ENCODE measurements at places on chromosomes 11 and 22. TPM values are rescaled to one million over a fixed set of nuclear protein-coding genes. Genes with fewer than 3 reads are reported as not detected.

- no peak for DNase-seq
Observed at GRCh38 chr11:77055101-77055561, 11.6 kb upstream of the CAPN5 start.

MS4A12 gene
- total RNA-seq = not detected

DNA sequence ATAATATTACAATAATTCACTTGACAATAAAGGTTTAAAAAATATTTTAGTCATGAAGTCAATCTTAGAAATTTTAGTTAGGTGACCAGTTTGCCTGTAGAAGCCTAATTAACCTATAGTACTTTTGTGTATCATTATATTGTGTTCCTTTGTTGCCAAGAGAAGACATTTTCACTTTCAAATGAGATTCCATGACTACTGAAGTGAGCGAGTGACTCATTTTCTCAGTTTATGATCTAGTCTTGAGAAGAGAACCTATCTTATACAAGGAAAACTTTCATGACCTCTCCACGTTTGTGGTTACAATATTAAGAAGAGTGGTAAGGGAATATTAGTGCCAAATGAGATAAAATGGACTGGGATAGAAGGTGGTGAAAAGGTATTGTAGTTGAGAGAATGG lies 423.9 kb upstream of the CHORDC1 start:
- DNase-seq = no peak

USH1C gene
- not detected for total RNA-seq

SCGB1C1 gene
- not detected for total RNA-seq

BBOX1 gene
- total RNA-seq = not detected

DNA sequence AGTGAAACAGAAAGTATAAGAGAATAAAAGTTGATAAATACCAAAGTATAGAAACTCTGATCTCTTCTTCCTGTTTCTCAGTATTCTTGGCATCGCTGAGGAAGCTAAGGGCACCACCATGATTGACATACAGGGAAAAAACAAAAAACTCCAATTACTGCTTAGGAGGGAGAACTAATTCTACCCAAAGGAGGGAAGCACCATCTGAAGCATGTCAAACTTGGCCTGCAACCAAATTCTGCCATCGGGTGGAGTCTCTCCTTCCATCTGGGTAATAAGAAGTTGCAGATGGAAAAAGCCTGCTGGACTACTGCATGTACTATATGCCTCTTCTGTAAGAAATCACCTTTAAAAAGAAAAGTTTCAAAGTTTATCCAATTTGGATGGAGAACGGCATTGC lies 30.5 kb upstream of the PPP2R1B start:
- DNase-seq = no peak

TMEM45B gene
- total RNA-seq = 13.3 TPM

MUC6 gene
- 0.07 TPM for total RNA-seq

DNA sequence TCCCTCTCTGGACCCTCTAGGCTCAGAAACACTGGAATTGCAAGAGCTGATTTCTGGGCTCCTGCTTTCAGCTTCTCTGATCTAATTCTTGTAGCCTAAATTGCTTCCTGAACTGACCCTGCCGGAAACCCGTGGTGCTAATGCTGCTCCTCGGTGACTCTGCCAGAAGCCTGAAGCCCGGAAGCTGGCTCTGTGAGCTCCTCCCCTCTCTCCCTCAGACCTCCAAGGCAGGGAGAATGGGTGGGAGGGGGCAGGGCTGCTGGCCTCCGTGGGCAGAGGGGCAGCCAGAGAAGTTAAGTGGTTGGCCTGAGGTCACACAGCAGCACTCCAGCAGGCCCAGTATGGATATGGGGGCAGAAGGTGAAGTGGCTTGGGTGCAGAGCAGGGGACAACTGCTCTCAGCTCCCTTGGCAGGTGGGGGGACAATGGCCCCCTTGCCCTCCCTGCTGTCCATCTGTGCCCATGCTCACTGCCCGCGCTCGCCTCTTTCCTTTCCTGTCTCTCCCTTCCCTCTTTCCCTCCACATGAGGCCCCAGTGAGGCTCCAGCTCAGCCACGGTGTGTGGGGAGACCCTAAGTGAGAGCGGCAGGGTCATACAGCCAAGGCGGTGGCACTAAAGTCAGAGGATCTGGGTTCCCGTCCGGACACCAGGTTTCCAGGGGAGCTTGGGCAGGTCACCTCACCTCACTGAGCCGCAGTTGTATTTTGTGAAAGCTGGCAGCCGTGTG lies 16.2 kb downstream of the CAPN5 start:
- no peak for DNase-seq

- DNase-seq = peak; percentile 57
Observed at GRCh38 chr11:75475767-75476650, 43.0 kb upstream of the KLHL35 start.

DNA sequence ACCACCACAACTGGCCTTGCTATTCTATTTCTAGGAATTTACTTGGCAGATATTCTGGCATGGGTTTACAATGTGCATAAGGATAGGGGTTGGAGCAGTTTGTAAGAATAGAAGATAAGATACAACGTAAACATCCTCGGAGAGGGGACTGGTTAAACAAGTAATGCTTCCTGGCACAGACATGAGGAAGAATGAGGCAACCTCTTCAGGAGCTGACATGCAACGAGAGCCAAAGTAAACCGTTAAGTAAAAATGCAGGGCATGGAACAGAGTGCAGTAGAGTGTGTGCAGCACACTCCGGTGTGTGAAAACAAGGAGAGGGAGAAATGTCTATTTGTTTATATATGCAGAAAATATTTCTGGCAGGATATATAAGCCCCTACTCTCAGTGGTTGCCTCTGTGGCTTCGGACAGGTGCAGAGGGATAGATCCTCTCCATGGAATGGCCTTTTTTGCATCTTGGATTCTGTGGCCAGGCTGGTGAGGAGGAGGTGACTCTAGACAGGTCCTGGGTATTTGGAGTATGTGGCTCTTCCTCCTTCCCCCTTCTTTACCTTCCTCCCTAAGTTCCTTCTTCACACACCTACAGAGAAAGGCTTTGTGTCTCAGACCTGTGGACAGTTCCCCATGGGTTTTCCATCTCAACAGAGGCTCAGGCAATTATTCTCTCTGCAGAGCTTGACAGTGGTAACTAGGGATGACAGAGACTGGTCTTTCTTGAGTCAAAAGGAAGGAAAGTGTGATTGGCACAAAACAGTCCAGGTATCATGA lies 2.5 kb downstream of the RAB36 start:
- peak; percentile 22 for DNase-seq

DNA sequence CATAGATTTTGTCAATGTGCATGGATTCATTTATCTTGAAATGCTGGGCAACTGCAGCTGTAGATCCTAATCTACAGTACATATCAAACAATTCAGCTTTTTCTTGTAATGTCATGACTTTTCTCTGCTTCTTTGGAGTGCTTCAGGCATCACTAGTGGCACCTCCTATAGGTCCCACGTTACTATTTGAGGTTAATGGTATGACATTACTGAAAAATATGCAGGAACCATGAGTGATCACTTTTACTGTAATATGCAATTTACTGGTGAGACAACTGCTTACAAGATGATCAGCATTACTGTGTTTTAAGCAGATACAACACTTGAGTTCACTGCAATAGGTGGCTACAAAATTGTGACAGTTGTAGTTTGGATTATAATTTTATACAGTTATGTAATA lies 3.0 kb downstream of the CENATAC start:
- no peak for DNase-seq

DNA sequence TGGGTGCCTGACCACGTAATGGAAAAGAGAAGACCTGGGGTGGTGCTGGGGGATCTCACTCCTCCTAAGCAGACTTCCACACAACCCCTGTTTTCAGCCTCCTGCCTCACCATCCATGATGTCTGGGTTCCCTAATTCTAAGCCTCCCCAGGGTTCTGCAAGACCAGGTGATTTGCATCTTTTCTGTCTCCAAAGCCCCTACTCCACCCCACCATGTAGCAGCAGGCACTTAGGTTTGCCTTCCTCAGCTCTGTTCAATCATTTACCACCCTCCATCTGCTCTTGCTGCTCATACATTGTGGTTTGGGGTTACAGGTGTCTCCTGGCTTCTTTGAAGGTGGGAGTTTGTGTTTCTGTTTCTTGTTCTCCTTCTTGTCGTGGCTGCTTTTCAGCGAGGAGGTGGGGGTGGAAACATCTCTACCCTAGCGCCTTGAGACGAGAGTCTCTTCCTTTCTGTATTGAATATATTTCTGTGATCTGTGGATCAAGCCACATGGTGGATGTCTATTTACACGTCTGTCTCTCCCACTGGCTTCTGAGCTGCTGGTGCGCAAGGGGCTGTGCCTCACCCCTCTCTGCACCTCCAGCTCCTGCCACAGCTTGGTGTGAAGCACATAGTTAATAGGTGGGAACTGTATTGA lies 6.6 kb upstream of the SSTR3 start:
- DNase-seq = no peak

ST14 gene
- total RNA-seq = 141 TPM

POTEH gene
- total RNA-seq = not detected

OR52I1 gene
- total RNA-seq = 0.15 TPM

DNA sequence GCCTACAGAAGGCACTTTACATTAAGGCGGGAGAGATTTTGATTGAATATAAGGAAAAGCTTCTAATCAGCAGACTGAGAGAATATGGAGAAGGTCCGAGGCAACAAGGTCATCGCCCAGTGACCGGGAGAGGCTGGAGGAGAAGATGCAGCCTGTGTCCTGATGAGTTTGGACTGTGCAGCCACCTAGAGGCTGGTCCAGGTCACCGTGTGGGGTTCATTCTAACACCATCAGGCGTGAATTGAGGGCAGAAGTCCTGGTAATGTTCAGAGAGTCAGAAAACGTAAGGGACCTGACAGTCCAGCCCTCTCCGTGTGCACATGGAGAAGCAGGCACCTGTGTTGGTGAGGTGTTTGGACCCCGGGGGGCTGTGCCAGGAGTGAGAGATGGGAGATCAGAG lies 102.7 kb downstream of the FEZ1 start:
- no peak for DNase-seq

DNA sequence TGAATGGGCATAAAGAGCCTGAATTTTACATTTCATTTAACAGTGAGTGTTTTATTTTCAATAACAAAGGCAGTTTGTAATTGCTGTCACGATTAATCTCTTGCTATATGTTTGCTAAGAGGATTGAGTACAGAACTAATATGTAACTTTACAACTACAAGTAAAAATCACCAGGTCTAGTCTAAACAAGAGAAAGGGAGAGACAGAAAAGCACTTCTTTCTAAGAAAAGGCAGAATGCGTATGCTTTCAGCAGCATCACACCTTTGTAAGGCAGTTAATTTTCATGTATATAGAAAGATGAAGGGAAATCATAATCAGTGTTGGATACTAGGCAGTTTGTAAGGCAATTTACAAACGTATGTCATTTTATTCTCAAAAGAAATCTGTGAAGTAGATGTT lies 169.8 kb downstream of the NELL1 start:
- no peak for DNase-seq

Data from PC-9 (cell line).